ENCODE measurements at places on chromosomes 5 and 9.

DNA sequence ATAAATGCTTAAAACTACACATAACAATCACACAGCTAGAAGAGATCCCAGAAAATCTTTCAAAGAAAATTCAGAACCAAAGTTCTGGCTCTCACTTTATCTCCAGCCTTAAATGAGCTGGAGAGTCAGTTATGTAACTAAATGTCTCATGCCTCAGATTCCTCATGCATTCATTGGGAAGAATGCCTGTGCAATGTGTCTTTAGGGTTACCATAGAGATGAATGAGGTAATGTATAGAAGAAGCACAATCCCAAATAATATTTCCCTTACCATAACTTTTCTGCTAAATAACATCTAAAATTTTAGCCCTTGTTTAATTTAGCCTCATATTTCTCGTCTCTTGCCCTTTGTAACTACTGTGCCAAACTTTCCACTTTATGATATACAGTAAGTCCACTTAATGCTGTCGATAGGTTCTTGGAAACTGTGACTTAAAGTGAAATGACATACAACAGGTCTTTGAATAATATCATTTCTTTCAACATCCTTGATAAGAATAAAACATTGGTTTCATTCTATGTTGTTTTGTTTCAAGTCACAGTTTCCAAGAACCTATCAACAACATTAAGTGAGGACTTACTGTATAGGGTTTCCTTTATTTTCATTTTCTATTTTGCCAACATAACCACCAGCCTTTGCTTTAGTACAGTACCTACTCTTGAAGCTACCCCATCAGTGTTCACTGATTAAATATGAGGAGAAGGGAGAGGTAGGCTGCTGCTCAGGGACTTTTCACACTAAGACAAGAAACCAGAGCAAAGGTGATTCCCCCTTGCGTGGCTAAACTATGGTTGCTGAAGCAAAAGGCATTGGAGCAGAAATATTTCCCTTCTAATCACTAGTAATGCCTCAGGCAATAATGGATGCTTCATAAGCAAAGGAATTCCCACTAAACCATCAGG is 295.7 kb upstream of the PTGER4 start:
- peak; percentile 21 for DNase-seq

DNA sequence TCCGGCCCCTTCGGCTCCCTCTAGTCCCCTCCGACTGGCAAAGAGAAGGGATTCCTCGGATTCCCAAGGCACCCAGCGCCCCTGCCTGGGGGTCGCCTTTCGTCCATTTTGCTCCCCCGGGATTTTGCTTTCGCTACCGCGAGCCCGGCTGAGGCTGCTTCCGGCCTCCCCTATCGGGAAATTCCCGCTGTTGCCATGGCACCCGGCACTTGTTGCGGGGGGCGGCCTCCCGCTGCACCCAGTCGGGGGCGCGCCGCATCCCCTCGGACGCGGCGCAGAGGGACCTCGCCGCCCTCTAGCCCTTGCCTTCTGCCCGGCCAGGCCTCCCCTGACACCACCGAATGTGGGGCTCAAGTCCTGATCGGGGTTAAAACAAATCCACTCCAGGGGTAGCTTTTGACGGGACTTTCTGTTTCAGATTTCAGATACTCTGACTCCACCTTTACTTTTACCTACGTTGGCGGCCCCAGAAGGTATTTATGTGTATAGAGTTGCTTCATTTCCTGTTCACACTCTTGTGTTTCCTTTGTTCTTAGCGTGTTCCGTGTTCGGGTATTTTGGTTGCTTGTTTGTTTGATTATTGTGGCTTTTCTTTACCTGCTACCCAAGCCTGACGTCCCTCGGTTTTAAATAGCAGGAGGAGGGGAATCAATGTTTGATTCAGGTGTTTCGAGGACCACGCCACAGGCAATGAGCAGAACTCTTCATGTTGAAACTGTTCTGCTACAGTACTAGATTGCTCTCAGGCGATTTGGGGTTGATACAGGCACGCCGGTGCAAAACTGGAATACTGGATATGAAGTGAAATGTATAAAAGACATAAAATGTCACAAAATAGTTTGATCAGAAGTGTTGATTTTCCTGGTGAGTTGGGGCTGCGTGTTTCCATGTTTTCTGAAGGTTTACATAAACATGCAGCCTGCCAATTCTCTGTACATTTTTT is 1.5 kb downstream of the PARP8 start:
- no peak for DNase-seq

GRCh38 chr5:90386099-90386710 is 23.4 kb downstream of the CETN3 start:
- DNase-seq, result peak; percentile 10

- peak; percentile 13 for DNase-seq
Observed at GRCh38 chr5:139600336-139600949, 39.3 kb downstream of the UBE2D2 start.

DNA sequence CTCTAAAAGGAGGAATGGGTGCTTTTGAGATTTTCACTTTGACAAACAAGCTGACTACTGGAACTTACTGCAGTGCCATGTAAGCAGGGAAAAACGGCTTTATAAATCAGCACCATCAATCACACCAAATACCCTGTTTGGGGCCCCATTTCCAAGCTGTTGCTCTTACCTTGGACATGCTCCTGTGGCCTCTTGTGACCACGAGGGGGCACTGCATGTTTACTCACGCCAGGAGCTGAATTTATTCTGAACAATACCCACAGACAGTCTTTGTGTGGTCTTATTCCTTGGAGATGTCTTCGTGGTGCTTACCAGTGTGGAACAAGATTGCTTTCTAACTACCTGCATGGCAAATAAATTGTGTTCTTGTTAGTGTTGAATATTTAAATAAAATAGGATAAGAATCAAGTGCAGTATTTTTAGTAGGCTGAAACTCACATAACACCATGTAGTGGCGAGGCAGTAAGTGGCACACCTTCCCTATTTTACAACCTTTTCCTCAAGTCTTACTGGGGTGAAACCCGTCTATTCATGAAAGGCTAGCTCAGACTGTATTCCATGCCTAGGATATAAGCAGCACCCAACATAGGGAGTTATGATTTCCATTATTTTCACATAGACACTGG is 155.5 kb upstream of the NMUR2 start:
- peak; percentile 36 for DNase-seq

DNA sequence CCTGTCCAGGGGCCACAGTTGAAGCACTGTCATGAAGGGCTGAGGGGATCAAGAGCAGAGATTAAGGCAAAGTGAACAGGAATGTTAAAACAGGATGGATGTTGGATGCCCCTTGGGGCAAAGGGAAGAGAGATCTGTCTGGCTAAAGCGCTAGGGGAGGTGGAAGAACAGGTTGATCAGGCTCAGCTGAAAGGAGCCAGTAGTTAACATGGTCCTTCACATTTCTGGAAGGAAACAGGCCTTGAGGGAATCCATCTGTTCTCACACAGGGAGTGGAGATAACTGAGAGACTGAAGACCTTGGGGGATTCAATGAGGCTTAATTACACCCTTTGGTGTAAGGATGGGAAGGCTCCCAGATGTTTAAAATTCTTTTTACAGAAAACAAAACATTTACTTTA is 5.8 kb downstream of the HAPLN1 start:
- no peak for DNase-seq

DNA sequence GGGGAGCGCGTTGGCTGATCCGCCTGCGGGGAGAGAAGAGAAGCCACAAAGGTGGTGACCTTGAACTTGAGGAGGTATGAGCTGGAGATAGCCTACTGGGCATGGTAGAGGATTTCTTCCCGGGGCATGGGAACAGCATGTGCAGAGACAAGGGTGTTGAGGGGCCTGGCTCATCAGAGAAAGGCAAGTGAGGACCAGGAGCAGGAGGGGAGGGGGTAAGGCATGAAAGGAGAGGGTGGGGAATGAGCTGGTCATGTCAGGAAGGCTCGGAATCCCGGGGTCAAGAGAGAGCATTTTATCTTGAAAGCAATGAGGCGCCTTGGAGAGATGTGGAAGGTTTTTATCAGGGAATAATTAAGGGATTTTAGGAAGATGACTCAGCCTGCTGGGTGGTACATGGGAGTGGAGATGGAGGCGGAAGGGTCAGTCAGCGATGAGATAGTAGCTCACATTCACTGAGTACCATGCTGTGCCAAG is 121.1 kb downstream of the LHX2 start:
- DNase-seq, result peak; percentile 99

- peak; percentile 88 for DNase-seq
Observed at GRCh38 chr5:14270209-14270702, 127.1 kb downstream of the TRIO start.

GRCh38 chr9:105046907-105047741 is 119.2 kb upstream of the ABCA1 start:
- DNase-seq, result no peak

GRCh38 chr5:111043712-111044506 is 27.6 kb upstream of the TSLP start:
- peak; percentile 46 for DNase-seq

GRCh38 chr5:82275216-82275664 is 2.9 kb downstream of the RPS23 start:
- no peak for DNase-seq

DNA sequence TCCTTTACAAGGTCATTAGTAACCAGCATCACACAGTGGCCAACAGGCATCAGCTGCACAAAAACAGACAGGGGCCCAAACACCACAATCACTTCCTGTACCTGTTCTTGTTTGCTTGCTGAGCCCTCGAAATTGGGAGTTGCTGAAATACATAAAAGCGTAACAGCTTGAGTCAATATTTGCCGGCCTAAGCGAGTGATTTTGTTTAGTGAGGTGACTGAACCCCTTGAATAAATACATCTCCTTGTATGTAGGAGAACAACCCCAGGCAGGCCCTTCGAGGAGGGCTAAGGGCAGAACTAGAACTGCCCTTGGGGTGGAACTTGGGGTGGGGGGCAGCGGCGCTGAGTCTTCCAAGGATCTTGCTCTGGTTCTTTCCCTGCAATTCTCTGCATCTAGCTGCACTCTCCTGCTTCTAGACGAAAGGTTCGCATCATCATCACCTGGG is 502.5 kb downstream of the RASEF start:
- DNase-seq, result no peak

- DNase-seq, result no peak
Observed at GRCh38 chr9:131290036-131290766, 678 bp downstream of the PLPP7 start.

DNA sequence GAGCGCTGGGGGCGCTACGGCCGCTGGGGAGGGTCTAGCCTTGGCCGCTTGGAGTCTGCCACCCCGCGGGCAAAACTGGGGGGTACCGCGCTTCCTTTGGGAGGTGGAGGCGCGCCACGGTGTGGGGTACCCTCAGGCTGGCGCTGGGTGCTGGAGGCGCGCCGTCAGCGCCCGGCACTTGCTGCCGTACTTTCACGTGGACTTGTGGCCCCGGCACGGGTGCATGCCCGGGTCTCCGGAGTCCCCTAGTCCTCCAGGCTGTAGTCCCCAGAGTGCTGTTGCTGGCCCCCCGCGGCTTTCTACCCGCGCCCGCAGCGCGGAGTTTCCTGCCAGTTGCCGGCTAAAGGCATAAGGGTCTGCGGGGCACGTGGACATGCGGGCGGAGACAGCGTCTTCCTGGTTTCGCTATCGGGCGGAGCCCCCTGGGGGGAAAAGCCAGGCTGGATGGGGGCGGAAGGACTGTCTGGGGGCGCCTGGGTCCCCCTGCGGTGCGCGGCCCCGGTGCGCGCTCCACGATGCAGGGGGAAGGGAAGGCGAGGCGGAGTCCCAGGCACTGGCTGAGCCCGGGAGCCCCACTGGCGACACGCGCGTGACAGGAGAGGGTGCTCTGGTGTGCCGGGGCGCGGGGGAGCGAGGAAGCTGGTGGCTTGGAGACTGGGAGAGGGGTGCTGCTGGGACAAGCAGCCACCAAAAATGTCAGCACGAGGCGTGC is 666 bp downstream of the PPARGC1B start:
- DNase-seq, result peak; percentile 35

DNA sequence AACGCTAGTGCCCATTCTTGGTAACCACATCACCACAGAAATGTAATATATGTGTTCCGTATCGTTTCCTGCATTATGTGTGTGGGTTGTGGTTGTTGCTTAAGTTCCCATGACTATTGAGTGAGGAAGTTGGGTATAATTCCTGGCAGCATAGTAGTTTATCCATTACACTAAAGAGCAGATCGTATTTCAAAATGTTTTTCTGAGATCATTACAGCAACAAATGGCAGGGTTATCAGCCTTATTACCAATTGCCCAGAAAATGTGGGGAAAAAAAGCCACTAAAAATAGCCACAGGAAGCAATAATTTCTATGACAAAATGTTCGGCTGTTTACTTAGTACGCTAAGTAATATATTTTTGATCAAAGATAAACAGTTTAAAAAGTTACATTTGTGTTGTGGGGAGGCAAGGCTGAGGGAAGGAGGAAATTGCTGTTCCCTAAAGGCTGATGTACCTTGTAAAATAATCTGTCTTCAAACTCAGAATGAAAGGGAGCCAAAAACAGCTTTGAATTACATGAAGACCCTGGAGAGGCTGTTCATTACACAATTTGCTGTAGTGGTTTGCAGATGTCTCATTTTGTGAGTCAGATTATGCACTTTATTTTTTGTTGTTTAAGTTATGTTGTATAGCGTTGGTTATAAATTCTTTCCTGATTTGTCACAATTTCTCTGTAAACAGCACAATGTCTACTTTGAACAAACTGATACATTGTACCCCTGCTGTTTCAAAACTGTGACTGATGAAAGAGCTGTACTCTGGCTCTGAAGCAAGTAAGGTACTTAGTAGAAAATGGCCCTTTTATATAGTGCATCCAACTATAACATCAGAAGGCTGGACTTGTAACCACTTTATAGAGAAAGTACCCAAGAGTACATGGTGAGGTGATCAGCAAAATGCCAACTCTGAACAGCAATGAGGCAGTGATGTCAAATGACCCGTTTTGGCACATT is 1028.5 kb downstream of the NR2F1-AS1 start:
- DNase-seq, result peak; percentile 77

DNA sequence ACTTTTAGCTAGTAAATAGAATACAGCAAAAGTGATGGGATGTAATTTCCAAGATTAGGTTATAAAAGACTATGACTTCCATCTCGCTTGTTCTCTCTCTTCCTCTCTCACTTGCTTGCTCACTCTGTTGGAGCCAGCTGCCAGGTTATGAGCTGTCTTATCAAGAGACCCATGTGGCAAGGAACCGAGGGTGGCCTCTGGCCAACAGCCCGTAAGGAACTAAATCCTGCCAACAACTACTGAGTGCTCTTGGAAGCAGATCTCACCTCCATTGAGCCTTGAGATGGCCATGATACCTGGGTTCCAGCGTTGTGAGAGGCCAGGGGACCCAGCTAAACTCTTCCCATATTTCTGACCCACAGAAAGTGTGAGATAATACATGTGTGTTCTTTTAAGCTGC is 636.1 kb downstream of the ACTL7B start:
- DNase-seq, result no peak

GRCh38 chr5:159449925-159450324 is 119.6 kb upstream of the IL12B start:
- DNase-seq, result peak; percentile 69

Measured in A172 (cell line).